MG63 (cell line): ENCODE measurements at places on chromosomes 1 and 21.

- no peak for DNase-seq
Observed at GRCh38 chr1:230279583-230279945, 146.6 kb downstream of the PGBD5 start.

GRCh38 chr1:101365878-101366277 is 129.1 kb downstream of the S1PR1 start:
- DNase-seq, result no peak

DNA sequence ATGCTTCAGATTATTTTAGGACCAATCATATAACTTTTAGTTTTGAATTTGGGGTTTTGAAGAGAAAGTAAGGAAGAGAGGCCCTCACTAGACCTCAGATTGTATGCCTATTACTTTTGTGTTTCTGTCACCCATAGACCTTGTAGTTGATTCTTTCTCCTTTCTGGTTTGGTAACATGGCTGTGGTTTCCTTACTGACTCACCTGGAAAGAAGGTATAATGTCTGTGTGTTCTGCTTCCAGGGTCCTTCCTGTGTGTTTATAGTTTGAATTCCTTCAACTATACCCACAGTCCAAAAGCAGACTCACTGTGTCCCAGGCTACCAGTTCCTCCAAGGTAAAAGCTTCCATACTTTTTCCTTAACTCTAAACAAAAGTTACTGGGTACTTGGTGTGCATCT is 8.1 kb downstream of the SLC44A3 start:
- DNase-seq, result no peak

GRCh38 chr1:231053493-231054162 is 13.6 kb upstream of the FAM89A start:
- no peak for DNase-seq

GRCh38 chr1:167860231-167860923 is 53.6 kb downstream of the ADCY10 start:
- DNase-seq, result no peak
